ENCODE measurements at places on chromosomes 16 and 17.

GRCh38 chr16:4115949-4116318, 308 bp downstream of the ADCY9 start:
- DNase-seq, result no peak

DNA sequence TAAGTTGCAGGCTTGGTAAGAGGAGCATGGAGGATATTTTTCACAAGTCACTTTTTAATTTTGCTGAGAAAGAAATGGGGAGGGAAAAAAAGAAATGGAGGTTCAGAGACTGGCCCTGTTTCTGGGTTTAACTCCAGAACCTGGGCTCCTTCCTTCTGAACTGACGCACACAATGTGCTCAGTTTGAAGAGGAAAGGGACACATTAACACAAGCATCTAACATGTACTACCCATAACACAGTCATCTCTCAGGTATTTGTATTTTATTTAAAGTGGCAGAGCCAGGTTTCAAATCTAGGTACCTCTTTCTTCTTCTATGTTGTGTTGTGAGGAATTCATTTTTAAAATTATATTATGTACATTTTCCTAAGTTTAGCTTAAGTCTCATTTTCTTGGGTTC, 5.3 kb upstream of the TMEM100 start:
- DNase-seq, result no peak

- no peak for DNase-seq
These were observed 13.0 kb downstream of the PCTP start for GRCh38 chr17:55763856-55764255.

GRCh38 chr17:29255926-29256522, 9.4 kb downstream of the CRYBA1 start:
- no peak for DNase-seq

DNA sequence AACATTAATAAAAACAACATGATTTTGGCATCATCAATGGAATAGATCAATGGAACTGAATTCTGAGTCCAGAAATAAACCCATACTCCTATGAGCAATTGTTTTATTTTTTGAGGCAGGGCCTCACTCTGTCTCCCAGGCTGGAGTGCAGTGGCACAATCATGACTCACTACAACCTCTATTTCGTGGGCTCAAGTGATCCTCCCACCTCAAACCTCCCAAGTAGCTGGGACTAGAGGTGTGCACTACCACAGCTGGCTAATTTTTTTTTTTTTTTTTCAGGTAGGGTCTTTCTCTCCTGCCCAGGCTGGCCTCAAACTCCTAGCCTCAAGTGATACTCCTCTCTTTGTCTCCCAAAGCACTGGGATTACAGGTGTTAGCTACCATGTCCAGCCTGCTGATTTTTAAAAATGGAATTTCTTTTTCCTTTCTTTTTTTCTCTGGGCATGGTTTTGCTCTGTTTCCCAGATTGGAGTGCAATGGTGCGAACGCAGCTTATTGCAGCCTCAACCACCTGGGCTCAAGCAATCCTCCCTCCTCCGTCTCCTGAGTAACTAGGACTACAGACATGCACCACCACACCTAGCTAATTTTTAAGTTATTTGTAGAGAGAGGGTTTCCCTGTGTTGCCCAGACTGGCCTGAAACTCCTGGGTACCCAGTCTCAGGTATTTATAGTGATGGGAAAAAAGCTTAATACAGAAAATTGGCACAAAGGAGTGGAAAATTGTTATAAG, 7.3 kb upstream of the PRDM7 start:
- DNase-seq, result no peak

GRCh38 chr17:56142325-56142724, 10.9 kb upstream of the ANKFN1 start:
- no peak for DNase-seq

DNA sequence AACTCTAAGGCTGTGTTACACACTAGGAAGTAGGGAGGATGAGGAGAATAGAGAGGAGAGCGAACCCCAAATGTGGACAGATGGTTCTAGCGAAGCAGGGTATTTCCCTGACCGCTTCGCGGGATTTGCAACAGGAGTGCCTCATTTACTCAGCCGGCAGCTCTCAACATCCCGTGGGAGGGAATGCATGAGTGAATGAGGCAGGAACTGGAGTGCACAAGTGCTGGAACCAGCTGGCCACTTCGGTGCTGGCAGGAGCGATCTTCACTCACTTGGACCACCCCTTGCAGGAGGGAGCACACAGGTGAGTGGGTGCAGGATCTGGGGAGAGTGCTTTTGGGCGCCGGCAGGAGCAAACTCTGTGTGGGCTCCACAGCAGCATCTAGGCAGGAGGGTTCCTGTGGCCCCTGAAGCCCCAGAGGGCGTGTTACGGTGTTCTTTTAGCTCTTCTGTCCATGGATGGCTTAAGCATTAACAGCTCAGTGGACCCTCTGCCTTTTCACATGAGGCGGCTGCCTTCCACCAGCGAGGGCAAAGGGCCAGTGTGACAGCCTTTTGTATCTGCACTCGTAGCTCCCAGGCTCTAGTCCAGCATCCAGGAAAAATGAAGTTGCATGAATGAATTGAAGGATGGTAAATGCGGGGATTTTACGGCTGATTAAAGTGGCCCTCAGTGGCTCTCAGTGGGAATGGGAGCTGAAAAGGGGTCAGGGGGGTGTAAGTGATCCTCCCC, 17.4 kb upstream of the ZNHIT3 start:
- DNase-seq, result no peak

DNA sequence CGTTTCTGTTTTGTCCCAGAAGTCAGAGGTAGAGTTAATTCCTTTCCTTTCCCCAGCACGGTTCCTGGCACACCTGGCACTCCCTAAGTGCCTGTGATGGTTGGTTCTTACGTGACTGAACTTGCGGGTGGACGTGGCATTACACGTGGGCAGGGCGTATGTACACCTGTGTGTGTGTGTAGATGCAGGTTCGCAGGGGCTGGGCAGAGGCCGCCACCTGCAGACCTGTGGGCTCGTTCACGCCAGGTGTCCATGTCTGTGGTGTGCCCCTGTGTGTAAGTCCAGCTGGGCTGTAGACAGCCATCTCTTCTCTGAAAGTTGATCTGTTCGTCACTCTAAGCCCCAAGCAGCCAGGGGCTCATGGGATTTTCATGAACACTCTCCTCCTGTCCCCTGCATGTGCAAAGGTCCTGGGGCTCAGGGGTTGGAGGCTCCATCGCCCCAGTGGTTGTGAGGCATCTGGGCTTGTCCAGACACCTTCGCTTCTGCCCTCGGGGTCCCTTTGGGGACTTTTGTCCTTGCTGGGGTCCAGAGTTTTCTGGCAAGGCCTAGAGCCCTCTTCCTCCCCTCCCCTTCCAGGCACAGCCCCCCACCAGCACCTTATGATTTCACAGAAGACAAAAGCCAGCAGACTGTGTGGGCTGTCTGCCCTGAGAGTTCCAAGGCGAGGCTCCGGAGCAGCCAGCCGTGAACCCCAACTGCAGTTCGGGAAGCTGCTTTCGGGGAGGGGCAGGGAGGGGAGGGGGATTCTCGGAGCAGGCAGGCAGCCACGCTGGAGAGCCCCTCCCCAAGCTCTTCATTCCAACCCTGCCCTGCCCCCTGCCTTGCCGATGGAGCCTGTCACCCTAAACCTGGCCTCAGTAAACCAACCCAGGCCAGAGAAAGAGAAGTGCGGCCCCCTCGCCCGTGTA, 5.4 kb upstream of the FSCN2 start:
- DNase-seq, result no peak

DNA sequence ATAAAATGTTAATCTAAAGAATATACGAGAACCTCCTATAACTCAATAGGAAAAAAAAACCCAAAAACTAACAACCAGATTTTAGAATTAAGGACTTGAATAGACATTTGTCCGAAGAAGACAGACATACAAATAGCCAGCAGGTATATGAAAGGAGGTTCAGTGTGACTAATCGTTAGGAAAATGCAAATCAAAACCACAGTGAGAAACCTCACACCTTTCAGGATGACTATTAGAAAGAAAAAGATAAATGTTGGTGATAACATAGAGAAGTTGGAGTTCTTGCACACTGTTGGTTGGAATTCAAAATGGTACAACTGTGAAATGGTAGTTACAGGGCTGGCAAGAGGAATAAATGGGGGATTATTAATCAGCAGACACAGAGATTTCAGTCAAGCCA, 339.0 kb downstream of the TMEM114 start:
- DNase-seq, result no peak

- DNase-seq, result no peak
These were observed 13.5 kb downstream of the MAPT start for GRCh38 chr17:45907750-45908395.

GRCh38 chr16:57127037-57127763, 34.8 kb downstream of the CPNE2 start:
- DNase-seq, result no peak

DNA sequence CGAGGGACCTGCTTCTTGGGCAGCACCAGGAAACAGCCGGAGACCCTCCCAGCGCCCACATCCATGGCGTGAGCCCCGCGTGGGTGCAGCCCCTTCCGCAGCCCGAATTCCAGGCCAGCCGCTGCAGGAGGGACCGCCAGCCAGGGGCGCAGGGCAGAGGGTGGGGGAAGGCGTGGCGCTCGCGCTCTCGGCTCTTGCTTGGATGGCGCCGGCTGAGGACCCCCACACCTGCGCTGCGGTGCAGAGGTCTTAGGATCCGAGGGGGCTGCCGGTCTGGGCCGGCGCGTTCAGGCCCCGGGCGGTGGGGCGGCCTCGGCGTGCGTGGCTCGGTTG, 28.8 kb downstream of the ACTG1 start:
- DNase-seq, result no peak

DNA sequence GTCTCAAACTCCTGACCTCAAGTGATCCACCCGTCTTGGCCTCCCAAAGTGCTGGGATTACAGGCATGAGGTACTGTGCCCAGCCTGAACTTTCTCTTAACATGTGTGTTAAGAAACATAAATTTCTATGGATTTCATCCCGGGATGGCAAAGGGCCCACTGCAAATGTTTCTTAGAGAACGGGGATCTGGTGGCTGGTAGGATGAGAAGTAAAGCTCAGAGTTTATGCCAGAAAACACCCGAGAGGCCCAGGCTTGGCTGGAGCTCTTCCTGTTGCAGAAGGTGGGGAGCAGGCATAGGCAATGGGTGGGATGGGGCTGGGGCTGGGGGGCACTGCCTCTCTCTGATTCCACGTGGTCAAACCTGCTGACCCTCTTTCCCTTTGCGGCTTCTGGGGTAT, 5.6 kb upstream of the CARHSP1 start:
- no peak for DNase-seq

GRCh38 chr16:4200000-4200780, 41.7 kb downstream of the SRL start:
- DNase-seq, result no peak

DNA sequence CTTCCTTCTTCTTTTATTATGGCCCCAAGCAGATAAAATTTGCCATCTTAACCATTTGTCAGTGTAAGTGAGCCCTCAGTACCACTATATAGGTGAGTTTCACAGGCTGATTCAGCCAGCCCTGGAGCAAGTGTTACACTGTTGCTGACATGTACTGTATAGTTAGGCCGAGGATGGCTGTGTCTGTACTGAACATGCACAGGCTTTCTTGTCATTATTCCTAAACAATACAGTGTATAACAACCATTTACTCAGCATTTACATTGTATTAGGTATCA, 53.7 kb downstream of the AMFR start:
- DNase-seq, result no peak

DNA sequence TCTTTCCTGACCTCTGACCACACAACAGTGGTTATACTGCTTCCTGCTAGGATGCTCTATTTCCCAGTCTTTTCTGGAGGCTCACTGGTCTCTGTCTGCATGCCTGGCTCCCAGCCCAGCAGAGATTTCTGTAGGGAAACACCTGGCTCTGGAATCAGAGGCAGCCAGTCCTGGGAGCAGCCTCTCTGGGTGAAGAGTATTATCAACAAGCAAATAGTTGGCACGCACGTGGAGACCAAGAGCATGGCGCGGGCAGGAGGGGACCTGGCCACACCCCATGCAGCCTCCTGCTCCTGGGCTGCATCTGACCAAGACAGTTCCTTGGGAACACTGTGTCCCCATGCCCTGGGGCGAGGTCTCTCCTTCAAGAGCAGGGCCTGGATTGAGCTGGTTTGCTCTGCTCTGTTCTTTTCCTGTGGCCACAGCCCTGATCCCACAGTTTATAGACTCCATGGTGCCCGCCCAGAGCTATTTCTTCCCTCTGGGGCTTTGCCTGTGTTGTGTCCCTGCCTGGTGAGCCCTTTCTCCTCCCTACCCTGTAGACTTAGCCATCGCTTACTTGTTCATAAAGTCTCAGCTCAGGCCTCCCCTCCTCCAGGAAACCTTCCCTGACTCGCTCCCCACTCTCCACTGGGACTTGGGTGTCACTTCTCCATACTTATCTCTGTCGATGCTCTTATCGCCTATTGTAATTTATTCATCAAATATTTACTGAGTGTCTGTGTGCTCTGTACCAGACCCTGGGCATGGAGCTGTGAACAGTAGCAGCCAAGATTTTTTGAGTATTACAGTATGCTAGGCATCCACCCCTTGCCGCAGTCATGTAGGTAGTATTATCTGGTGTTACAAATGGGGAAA, 60.6 kb downstream of the SCNN1B start:
- no peak for DNase-seq

GRCh38 chr17:60832151-60832585, 154.5 kb downstream of the BCAS3 start:
- DNase-seq, result no peak

GRCh38 chr17:28610376-28610775, 3.6 kb downstream of the RSKR start:
- DNase-seq, result no peak

DNA sequence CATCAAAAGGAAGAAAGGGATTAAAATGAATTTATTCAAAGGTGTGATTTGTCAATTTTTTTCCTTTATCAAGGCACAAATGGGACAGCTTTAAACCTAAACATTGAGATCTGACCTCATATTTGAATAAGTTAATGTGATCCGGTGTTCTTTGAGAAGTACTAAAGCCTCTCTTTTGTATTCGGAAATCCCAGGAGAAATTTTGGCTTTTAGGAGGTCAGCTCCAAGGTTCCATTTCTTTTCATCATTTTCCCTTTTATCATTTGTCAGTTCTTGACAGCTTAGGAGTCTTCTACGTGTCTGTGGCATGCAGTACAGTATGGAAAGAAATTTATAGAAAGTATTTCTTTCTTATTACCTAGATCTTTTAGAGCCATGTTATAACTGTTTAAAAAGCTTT, 873.4 kb upstream of the CDH8 start:
- DNase-seq, result no peak

DNA sequence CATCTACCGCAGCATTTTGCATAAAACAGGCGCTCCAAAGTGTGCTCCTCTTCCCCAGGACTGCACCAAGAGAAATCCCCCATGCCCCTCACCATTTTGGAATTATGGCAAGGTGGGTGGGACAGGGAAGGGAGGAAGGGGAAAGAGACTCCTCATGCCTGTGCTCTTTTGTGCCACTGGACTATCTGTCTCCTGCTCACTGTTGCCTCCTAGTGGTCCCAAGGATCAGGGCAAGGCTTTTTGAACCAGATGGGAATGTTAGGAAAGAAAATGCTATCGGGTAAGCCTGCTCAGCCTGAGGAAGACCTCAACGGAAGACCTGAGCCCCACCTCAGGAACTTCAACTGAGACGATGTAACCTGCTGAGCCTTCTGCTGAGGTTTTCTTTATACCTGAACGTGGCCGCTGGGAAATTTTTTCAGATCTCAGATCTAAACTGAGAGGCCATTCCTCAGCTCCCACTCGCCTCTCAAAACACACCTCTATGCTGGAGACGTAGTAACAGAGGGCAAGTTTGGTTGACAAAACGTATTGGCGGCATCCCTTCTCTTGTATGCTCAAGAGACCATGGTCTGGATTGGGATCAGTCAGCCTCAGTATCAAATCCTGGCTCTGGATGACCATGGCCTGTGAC, 58.3 kb downstream of the SPACA3 start:
- no peak for DNase-seq

Measured in NCI-H1417 treated with DMSO at 0.1 percent for 48 hours (cell line).